Choroid plexus epithelial cell (primary cell): ENCODE measurements at places on chromosomes 3 and 15.
A peak's percentile ranks its signal among the peaks of the same experiment; 100 is the strongest.

GRCh38 chr15:52010633-52011595 lies 8.1 kb upstream of the MAPK6 start:
- DNase-seq: peak; percentile 92

DNA sequence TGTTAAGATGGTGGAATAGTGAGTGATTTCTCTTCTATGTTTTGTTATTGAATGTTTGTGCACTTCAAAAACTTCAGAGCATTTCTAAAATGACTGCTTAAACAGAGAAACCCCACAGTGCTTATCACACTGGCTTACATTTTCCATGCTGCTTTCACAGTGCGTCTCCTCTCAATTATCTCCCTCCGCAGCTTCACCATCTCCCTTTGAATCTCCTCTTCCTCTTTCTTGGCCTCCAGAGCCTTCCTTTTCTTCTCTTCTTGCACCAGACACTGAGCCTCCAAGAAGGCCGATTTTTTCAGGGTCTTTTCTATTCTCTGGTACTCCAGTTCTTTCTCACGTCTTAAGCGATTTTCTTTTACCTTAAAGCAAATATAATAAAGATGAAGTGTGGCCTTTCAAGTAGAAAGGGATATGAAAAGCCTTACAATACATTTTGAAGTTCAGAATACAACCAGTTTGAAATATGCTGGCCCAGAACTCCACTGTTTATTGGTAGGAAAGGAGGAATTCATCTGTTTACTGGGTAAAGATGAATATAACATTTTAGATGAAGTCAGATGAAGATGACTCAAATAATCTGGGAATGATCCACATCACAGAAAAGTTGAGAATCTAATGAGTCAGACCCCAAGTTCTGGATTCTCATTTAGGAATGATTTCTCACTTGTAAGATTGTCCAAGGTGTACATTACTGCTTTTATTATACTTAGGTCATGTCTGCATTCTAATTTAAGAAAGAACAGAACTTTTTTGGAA lies 21.4 kb downstream of the CCDC191 start:
- peak; percentile 1 for DNase-seq

- peak; percentile 59 for DNase-seq
These were observed at the start of gene PODXL2 for GRCh38 chr3:127628788-127629466. TSS of gene PODXL2 (plus strand) at chr3:127629185. CDS start at chr3:127629220, 35 bp downstream.

- DNase-seq: no peak
These were observed 125.4 kb downstream of the XXYLT1 start for GRCh38 chr3:195145579-195145978.

GRCh38 chr3:193086681-193087080 lies 154.3 kb upstream of the PLAAT1 start:
- no peak for DNase-seq

GRCh38 chr3:136249091-136249490 lies 1.0 kb upstream of the PCCB start:
- DNase-seq: no peak

DNA sequence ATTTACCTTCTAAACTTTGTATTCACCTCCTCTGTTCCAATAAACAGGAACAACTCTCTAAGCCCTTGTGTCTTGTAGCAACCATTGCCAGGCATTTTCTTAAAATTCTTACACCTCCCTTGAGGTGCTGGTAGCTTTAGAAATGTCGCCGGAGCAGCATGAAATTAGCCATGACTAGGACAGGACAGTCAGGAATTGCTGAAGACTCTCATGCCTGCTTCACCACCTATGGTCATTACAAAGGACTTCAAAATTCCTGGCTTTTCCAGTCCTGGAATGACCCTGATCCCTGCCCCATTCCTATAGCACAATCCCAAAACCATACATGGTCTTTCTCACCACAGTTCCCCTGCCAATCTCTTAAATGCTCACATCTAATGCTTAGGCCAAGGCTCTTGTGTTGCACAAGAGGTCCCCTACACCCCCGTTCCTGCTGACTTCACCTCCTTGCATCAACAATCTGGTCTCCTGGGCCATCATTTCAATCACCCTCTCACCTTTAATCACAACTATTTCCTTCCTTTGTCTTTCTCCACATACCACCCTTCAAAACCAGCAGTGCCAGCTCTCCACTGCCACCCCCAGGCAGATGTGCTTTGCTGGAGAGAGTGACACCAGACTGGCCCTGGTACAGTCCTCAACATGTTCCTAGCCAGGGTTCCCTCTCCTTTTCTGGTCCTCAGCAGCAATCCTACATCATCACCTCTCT lies 113.2 kb upstream of the TJP1 start:
- no peak for DNase-seq

DNA sequence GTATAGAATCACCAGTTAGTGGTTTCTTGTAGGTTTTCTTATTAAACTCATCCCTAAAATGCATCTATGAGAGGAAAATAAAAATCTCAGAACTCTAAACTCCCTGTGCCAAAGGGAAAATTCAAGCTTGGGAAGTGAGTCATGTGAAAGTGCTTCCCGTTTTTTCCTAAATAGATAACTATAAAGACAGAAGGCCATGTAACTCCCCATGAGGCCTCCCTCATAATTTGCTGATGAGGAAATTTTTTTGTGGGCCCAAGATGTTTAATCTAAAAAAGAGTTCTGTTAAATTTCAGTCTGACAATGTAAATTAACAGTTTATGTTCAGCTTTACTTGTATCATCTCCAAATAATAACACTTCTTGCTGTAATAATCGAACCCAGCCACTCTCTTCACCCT lies 1273.9 kb downstream of the OTOL1 start:
- peak; percentile 5 for DNase-seq

- no peak for DNase-seq
These were observed 296.9 kb downstream of the NTRK3 start for GRCh38 chr15:87959662-87960061.

DNA sequence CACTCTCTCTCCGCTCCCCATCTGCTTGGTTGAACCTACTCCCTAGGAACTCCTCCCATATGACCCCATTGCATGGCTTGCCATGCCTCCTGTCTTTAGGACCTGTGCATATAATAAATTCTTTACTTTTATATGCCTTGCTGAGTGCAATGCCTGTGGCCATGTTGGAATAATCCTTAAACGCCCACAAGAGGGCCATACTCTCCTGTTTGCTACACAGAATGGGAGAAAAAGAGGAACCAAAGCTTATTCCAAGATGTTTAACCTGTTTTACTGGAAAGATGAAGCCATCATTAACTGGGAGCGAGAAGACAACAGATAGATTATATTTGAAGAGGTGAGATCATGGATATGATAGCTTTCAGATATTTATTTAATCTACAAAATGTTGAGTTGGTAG lies 1097.8 kb downstream of the NAALADL2 start:
- peak; percentile 35 for DNase-seq

GRCh38 chr3:108127301-108127988 lies 36.6 kb upstream of the CD47 start:
- no peak for DNase-seq

DNA sequence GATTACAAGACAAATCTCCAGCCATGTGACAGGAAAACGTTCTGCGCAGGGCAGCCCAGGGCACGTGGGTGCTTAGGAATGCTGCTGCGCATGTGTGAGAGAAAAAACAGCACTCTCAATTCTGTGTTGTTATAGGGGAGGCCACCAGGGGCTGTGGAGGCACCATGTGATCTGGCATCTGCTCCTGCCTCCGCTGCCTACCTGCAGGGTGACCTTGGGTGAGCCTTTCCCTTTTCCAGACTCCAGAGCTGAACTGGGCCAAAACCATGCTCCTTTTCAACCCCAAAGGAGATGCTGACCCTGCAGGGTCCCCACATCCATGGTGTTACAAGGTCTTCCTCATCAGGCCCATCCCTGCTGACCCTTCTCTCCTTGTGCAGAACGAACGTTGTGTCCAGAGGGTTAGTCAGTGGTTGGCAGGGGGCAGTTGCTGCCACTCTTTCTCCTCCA lies 81.5 kb upstream of the RASGRF1 start:
- DNase-seq: peak; percentile 38

GRCh38 chr3:147395899-147396711 lies 10.2 kb downstream of the ZIC4 start:
- DNase-seq: peak; percentile 94

DNA sequence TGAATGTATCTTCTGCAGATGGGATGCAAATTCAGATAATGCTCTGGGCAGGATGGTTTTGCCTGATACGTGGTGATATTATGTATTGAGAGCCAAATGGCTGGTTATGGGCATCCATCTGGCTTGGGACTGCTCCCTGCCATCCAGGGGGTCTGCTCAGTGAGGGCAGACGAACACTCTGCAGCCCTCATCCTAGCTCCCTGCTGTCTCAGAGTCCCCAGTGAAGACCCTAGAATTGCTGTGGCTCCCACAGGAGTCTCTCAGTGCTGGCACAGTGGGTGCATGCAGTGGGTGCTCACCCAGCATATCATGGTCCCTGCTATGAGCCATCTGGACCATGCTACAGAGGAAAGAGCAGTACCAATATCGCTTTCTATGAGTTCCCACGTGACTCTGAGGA lies 10.3 kb downstream of the CX3CR1 start:
- no peak for DNase-seq

DNA sequence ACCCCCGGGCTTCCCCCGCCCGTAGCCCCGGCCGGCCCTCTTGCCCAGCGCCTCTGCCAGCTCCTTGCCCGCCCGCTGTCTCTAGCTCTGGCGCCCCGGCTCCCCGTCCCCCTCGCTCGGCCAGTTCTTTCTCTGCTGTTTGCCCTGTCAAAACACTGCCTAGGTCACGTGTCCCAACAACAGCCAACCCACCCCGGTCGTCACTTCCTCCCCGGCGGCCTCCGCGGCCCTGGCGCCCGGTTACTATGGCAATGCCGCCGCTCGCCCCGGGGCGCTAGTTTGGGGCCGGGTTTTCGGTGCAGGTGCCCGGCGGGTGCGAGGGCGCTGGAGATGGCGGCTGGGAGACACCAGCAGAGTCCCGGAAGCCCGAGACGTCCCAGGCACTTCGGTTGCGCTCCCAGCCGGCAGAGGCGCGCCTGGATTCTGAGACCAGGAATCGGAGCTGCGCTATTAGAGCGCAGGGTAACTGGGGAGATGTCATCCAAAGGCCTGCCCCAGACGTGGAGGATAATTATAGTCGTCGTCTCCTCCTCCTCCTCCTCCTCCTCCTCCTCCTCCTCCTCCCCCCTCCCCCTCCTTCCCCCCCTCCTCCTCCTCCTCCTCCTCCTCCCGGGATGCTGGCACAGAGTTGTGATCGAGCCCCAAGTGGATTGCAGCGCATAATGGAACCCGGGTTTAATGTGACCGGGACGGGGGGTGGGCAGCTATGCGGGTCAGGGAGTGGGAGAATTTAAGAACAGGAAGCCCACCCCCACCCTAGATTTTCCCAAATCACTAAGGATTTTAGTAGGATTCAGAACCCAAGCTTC lies at the start of gene ATOSA:
TSS of gene ATOSA (minus strand) at position 157 of the 809 bp plus-strand sequence. CDS start 1,367 bp downstream, outside the sequence.
- DNase-seq: peak; percentile 90

DNA sequence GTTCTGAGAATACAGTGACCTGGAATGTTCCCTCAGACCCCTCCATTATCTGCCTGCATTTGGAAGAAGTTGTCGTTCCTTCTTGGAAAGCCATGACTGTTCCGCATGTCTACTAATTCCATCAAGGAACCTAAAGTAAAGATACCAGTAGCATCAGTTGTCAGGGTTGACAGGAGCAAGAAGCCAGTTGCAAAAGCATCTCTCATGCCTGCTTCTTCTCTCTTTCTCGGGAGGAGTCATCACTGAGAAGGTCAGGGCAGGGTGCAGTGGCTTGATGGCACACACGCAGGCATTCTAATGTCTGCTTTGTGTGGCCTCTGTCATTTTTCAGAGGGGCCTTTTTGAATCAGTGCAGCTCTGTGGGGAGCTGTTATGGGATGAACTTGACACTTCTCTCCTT lies 276.6 kb upstream of the TPM1 start:
- DNase-seq: no peak

DNA sequence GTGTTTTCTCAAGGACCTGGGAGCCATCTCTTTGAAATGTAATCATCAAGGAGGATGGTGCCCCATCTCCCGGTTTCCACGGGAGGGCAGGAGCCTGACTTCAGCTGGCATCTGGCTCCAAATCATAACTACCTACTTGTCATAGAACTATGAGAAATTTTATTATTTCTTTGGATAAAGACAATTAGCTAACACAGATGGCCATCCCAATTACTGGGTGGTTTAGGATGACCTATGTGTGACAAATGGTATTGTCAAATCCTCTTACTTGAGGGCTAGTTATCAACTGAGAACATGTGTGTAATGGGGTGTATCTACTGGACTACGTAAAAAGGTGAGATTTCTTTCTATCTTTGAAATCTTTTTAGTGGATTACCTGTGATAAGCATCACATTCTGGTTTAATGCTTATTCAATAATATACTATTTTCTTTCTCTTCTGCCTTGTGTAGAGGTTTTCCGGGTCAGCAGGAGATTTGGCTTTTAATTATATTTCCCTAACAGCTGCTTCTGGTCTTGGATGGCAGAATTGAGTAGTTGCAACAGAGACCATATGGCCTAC lies 15.3 kb upstream of the PARP14 start:
- DNase-seq: no peak
